ENCODE measurements at places on chromosomes 7 and 10.

GRCh38 chr7:18978108-18978495 is 139.3 kb downstream of the TWIST1 start:
- DNase-seq = no peak

DNA sequence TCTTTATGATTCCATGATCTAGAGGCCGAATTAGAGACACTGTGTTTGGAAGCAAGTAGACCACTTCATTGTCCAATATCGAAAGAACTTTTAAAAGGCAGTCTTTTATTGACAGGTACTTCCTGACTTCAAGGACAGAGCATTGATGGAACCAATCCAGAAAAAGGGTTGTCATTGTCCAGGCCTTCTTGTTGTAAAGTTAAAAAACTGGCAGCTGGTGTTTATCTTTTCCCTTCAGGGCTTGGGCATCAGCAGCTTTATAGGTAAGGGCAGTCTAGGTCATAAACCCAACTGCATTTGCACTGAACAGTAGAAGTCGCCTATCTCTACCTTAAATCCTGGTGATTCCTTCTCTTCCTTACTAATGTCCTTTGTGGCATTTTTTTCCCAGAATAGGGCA is 95.6 kb downstream of the ST7 start:
- no peak for DNase-seq

- no peak for DNase-seq
Measured at GRCh38 chr10:127577376-127578258, 28.5 kb downstream of the NPS start.

GRCh38 chr7:3150027-3150426 is 106.4 kb upstream of the CARD11 start:
- no peak for DNase-seq

GRCh38 chr7:128721376-128721775 is 17.8 kb upstream of the CALU start:
- no peak for DNase-seq

DNA sequence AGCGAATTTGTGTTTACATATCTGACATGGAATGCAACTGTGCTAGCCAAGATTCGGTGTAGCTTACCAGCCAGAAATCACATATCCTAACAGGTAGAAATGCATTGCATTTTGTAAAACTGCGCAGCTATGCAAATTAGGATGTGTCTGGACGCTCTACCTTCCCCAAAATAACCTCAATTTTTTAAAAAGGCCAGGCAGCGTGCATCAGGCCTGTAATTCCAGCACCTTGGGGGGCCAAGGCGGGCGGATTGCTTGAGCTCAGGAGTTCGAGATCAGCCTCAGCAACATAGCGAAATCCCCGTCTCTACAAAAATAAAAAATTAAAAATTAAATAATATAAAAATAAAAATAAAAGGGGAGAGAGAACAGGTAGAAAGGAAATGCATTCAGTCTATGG is 305.0 kb downstream of the TYW1 start:
- no peak for DNase-seq

DNA sequence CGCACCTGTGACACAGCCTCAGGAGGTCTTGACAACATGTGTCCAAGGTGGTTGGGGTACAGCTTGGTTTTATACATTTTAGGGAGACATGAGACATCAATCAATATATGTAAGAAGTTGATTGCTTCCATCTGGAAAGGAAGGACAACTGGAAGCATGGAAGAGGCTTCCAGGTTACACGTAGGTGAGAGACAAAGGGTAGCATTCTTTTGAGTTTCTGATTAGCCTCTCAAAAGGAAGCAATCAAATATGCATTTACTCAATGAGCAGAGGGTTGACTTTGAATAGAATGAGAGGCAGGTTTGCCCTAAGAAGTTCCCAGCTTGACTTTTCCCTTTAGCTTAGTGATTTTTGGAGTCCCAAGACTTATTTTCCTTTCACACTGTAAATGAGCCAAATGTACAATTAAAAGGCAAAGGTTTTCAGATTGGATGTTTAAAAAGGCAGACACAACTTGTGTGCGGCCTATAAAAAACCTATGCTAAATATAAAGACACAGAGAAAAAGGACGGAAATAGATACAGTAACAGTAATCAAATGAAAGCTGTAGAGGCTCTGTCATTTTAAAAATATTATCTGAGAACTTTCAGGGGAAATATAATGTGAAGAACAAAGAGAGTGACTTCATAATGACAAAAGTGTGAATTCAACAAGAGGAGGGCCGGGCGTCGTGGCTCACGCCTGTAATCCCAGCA is 65.7 kb upstream of the LANCL2 start:
- DNase-seq = no peak

DNA sequence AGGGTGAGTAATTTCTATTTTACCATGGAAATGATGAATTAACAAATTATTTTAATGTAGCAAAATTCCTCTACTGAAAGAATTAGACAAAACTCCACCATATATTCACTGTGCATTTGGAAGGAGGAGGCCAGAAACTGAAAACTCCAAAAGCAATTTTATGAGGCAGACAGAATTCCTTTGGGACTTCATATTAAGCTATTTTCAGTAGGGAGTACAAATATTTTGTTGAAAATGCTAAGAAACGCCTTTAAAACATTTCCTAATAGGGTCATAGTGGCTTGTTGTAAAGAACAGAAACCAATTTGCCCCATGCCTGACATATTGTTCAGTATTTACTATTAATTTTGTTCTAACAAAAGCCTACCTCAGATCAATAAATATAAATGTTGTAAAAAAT is 117.8 kb downstream of the TES start:
- no peak for DNase-seq

GRCh38 chr7:94029976-94030375 is 25.8 kb upstream of the BET1 start:
- no peak for DNase-seq

DNA sequence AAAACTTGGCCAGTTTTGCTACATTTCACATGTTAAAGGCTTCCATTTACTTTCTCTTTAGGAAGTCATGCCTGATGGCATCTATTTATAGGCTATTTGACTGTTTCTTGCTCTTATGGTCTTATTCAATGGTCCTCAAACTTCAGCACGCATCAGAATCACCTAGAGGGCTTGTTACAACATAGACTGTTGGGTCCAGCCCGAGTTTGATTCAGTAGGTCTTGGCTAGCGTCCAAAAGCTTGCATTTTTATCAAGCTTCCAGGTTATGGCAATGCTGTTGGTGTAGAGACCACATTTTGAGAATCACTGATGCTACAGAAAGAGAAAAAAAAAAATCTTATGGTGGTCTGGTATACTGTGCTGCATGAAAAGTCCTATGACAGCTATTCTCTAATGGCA is 51.9 kb downstream of the MTPN start:
- DNase-seq = no peak

- DNase-seq = no peak
Measured at GRCh38 chr7:116969371-116969902, 16.1 kb downstream of the ST7 start.

DNA sequence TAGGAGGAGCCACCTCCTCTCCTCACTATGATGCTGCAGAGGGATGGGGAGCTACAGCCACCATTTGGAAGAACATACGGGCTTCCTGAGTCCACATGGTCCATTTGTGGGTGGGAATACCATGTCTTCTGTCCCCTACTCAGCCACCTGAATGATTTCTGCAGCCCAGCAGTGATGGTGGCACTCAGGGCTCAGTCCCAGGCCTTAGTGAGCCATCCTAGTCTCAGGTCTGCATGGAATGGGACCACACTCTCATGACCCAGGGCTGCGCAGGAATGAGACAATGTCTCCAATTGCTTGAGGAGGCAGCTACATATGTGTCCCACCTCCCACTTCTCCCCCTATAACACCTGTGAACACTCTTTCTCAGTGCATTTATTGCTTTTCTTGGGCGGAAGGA is 4.8 kb downstream of the SFTPA1 start:
- no peak for DNase-seq

GRCh38 chr10:21336476-21337170 is 188.9 kb downstream of the SKIDA1 start:
- DNase-seq = no peak

DNA sequence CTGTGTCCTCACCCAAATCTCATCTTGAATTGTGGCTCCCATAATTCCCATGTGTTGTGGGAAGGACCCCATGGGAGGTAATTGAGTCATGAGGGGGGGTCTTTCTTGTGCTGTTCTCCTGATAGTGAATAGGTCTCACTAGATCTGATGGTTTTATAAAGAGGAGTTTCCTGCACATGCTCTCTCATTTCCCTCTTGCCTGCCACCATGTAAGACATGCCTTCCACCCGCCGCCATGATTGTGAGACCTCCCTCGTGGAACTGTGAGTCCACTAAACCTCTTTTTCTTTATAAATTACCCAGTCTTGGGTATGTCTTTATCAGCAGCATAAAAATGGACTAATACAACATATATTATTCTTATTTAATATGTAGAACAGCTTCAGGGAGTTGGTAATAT is 29.0 kb upstream of the MTPN start:
- no peak for DNase-seq

- DNase-seq = no peak
Measured at GRCh38 chr7:139813151-139813550, 15.9 kb upstream of the TBXAS1 start.

DNA sequence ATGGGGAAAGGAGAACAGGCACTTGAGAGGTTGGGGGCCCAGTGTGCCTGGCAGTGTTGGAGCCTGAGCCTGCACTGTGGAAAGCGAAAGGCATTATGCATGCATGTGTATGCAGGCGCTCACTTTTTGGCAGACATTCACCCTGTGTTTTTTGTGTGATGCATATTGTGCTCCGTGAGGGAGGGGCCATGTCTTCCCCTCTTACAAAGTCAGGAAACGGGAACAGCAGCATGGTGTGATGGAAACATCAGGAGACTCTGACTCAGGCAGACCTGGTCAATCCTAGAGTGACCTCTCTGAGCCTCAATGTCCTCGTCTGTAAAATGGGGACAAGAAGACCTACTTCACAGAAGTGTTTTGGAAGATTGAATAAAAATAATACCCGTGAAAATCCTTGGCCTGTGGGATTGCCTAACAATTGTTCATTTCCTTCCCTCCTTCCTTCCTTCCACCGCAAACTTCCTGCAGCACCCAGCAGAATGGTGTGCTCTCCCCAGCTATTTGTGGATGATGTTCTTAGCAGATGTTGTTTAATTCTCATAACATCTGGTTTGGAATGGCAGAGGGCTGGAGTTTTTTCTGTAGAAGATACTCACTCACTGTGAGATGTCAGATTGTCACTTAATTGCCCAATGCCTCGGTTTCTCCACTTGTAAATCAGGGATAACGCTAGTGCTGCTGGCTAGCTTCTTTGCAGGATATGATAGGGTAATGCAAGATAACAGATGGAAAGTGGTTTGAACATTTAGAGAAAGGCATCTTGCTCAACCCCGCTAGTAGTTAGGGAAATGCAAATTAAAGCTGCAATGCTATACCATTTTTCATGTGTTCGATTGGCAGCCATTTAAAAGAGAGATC is 39.8 kb downstream of the CDH23 start:
- DNase-seq = no peak

DNA sequence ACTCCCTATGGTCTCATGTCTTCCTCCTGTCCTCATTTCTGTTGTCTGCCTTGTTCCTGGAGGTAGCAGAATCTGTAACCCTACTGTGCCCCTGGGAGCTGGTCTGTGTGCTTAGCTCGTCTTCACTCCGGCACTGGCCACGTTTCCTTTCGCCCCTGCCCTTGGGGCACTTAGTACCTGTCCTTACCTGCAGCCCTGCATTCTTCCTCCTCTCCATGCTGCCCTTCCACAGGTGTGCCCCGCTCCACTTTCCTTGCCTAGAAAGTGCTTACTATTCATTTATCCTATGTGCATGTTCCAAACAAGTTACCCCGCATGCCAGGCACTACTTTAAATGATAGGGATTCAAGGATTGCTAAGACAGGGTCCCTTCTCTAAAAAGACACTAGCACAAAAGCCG is 199.9 kb upstream of the ZMIZ1 start:
- DNase-seq = no peak

DNA sequence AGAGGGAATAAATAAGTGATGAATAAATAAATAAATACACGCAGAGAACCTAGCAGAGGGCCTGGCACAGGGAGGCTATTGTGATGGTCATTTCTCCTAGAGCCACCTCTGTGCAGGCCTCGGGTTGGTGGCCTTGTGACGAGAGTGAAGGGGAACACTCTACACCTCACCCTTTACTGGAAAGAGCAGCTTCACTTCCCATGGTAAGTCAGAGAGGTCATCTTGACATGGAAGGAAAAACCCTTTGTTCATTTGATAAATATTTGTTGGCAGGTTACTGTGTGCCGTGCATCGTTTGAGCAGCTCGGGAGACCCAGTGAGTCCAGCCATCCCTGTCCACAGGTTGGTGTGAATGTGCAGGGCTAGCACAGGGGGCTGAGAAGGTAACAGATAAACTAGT is 70.2 kb upstream of the PODXL start:
- DNase-seq = no peak

GRCh38 chr7:18337048-18337809 is 158.3 kb upstream of the HDAC9 start:
- no peak for DNase-seq

DNA sequence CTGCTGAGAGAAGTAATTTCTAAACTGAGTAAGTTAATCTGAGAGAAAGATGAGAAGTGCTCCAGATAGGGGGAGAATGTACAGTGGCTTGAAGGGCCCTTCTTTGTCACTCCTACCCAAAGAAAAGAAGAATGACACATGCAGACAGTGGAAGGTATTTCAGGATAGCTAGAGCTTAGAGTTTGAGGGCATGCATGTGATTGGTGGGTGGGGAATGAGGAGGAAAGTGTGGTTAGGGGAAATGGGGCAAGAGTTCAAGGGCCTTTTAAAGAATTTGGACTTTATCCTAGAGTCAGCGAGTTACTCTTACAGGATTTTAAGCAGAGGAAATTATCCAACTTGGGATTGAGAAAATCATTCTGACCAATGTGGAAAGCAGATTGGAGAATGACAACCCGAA is 50.0 kb downstream of the ANLN start:
- DNase-seq = no peak

DNA sequence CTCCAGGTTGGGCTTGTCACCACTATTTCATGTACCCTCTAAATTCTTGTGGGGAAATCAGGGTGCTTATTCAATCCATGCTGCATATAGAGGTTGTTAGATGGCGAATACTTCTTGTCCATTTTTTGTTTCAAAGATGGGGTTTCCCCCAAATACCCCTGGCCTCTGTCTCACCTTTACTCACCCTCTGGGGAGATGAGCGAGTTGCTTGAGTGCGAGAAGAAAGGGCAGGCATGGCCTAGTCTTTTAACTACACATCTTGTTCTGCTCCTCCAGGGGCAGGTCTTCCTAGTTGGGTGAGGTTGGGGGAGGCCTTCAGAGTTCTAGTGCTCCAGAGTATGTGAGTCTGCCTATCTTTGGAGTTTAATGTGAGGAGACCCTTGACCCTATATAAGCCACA is 46.2 kb downstream of the HHEX start:
- no peak for DNase-seq

- no peak for DNase-seq
Measured at GRCh38 chr10:58219875-58220274, 47.8 kb downstream of the IPMK start.

- no peak for DNase-seq
Measured at GRCh38 chr10:30839652-30840051, 192.0 kb downstream of the ZNF438 start.

Measured in stimulated activated CD4-positive, alpha-beta T cell treated with anti-CD3 and anti-CD28 coated beads, Interleukin-4, amount 100 ng/mL, for 48 hours (primary cell).